Bone marrow (tissue), 2 donors: ENCODE measurements at places on chromosomes 2 and 18.
A peak's percentile ranks its signal among the peaks of the same experiment; 100 is the strongest.

- DNase-seq = no peak
Observed at GRCh38 chr18:79697976-79698375, 18.4 kb downstream of the CTDP1 start.

DNA sequence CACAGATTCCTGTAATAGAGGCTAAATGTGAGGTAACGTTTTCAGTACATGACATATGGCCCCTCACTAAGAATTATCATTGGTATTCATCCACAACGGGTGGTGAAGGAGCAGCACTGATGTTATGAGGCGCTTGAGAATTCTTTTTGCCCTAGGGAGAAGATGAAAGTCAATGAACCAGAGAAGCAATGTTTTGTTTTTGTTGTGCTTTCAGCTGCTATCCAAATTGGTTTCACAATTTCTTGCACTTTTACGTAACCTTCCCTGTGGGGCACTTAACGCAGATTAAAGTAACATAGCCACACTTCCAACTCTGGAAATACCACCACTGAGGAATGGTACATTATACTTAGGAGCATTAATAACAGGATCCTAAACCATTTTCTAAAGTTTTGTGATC lies 13.3 kb upstream of the CCDC85A start:
- no peak for DNase-seq

DNA sequence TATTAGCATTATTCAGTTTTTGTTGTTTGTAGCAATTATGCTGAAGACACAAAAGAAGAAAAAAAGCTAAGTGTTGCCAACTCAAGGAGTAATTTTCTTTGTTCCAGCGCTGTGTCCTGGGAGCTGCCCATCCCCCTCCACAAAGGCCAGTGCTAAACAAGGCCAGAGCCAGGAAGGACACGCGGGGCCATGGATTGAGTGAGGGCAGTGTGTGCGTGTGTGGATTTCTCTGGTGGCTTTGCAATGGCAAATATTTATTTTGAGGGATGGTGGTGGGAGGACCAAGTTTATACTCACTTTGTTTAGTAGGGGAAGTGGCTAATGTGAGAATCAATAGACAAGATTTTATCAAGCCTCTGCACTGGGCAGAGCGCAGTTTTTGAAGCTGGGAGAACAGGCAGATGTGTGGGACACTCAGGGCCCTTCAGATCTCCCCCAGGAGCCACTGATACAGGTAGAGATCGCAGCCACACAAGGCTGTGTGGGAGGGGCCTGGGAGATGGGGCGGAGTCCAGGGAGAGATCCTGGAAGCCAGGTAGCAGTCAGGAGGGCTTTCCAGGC lies 11.4 kb downstream of the AGAP1 start:
- DNase-seq = no peak

DNA sequence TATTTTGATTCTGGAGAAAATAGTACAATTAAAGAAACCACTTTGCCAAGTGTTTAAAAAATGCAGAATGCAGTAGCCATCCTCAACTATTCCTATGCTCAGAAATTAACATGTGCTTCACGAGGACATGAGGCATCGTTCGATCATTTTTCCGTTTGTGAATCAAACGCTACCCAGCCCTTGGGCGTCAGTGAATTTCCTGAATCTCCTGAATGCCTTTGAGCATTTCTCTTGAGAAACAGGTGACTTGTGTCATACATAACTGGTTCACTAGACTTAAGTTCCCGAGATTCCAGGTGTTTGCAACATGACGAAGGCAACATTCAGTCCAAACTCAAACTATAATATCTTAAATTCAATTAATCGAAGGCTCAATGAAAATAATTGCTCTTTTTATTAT lies 110.0 kb upstream of the ALKAL2 start:
- DNase-seq = no peak

- no peak for DNase-seq
Observed at GRCh38 chr18:34085140-34085739, 139.5 kb downstream of the NOL4 start.

- DNase-seq = no peak
Observed at GRCh38 chr2:109279243-109279860, 150.3 kb downstream of the SH3RF3 start.

GRCh38 chr2:168592181-168592831 lies 136.2 kb downstream of the CERS6 start:
- DNase-seq = no peak

DNA sequence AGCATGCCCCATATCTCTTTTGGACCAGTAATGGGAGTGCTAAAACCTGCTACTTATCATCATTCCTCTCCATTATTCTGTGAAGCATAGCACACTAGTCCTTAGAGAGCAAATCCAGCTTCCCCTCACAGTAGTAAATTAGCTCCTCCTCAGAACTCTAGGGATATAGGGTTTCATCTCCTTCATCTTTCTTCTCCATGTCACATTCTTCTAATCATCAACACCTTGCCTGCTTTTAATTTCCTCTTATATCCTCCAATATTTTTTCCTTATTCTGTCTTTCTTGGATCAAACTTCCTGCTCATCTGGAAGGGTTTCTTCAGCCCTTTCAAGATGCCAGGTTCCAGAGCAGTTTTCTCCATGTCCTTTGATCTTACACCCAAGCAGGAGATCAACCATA lies 321.4 kb upstream of the ACVR2A start:
- no peak for DNase-seq

DNA sequence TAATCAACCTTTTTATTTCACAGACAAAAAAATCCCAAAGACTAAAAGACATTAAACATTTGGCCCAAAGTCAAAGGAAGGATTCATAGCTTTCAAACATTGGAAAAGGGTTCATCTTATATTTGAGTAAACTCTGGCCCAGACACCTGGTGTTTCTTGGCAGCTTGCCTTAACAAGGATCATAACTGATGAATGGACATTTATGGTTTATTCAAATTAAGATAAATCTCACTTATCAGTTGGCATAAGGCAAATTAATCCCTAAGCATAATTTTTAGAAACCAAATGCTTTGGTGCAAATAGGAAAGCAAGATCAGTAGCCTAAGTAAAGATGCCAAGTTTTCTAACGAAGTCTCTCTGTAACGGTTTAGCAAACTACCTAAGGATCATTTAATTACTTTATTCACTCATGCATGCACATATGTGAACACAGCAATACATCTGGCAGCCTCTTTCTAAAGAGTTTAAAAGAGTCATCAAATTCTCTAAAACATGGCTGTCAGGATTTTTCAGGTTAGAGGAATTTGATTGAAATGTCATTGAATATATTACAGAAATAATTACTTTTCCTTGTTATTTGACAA lies 323.4 kb upstream of the RBMS1 start:
- DNase-seq = no peak

- DNase-seq = peak; percentile 13
Observed at GRCh38 chr2:109475531-109476210, 138.1 kb downstream of the SEPTIN10 start.

DNA sequence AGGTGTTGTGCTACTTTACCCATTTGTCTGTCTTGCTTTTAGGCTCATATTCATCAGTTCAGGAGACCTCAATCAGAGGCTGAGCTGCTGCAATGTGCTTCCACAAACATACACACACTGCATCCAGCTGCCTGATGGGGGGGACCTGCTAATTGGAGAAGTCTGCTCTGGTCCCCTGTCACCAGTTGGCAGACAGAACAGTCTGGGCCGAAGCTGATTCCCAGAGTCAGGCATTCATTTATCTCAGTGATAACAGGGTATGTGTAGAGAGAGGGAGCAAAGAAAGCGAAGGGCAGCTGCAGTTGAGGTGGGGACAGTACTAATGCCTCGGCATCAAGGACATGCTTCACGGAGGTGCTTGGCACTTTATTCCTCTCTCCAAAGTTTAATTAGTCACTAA lies 584.3 kb upstream of the PIK3C3 start:
- no peak for DNase-seq

DNA sequence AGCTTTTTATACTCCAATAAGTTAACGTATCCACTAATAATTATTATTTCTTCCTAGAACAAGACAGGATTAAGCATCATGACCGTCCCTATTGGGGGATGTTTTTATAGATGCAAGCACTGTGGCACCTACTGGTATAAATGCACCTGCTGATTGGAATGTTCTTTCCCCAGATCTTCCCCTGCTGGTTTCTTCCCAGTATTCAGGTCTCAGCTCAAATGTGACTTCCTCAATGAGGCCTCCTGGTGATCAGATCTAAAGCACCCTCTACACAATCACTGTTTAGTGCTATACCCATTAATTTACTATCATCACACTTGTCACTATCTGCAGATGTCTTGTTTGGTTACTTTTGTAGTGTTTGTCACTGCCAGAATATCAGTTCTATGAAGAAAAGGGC lies 3.9 kb upstream of the TYMS start:
- no peak for DNase-seq

DNA sequence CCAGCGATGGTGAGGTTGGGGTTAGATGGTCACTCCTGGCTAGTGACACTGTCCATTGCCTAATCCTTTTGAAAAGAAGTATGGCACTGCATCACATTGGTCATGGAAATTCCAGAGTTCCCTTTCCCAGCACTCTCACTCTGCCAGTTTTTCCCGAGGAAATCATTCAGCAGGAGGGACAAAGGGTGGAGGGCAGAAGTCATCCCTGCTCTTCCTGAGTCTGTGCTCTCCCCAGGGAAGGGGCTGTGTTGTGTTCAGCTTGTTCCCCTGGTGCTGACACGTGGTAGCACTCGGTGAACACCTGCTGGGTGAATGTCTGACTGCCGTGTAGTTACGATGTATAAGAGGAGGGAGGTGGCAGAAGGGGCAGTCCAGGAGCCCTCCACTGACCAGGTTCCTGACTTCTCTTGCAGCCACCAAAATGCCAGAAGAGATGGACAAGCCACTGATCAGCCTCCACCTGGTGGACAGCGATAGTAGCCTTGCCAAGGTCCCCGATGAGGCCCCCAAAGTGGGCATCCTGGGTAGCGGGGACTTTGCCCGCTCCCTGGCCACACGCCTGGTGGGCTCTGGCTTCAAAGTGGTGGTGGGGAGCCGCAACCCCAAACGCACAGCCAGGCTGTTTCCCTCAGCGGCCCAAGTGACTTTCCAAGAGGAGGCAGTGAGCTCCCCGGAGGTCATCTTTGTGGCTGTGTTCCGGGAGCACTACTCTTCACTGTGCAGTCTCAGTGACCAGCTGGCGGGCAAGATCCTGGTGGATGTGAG lies 21.6 kb downstream of the STEAP3 start:
- no peak for DNase-seq

GRCh38 chr2:48560546-48561209 lies 30.7 kb downstream of the STON1 start:
- DNase-seq = no peak

DNA sequence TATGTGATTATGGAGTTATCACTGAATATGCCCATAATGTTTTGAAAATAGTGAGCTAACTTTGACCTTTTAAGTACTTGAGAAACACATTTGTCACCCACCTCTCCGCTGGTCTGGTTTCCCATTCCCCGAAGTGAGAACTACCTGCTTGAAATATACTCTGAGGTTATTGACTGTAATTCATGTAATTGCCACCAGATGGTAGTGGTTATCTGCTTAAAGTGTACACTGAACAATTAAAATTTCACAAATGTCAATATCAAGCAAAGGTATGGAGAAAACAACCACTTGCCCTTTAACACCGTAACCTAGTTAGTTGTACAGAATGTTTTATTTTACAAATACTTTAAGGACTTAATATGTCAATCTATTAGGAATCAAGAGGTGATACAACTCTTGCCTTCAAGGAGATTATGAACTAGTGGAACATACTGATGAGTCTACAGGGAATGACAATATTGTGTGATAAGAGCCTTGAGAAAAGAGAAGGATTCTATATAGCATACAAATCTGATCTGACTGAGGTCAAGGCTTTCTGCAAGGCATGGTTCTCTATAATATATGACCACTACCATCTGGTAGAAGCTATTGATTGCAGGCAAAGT lies 316.8 kb upstream of the KCNH7 start:
- peak; percentile 5 for DNase-seq

DNA sequence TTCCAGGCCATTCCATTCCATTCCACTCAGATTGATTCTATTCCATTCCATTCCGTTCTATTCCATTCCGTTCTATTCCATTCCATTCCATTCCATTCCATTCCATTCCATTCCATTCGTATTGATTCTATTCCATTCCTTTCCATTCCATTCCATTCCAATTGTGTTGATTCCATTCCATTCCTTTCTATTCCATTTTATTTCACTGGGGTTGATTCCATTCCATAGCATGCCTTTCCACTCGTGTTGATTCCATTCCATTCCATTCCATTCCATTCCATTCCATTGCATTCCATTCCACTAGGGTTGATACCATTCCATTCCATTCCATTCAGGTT lies 1142.3 kb downstream of the RPIA start:
- DNase-seq = no peak

- DNase-seq = no peak
Observed at GRCh38 chr18:7608781-7609201, 41.7 kb downstream of the PTPRM start.

DNA sequence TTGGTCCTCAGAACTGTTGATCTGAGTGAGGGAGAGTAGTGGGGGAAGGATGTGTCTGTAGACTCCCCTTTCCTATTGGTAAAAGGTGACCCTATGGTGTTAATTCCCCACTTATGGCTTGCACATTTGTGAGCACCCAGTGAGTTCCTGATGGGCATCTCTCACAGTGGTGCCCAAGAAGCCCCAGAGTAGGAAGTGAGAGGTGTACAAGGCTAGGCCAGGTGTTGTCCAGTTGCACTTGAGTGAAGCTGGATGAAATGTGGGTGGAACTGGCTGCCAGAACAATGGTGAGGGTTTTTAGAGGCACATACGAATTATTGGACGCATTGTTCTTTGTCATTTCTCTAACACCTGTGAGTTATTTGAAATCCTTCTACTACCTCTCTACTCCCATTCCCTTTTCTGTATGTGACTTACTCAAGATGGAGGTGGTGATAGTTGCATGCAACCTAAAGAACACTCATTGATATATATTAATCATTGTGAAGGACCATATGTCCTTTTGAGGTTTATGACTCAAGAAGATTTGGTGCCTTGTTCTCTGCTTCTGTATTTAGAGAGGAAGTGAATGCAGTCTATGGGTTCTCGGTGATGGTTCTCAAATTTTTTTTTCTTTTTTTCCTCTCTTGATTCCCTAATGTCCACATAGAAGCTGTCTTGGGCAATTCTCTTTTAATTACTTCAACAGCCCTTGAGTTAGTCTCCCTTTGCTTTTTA lies 162.7 kb downstream of the FSHR start:
- no peak for DNase-seq

DNA sequence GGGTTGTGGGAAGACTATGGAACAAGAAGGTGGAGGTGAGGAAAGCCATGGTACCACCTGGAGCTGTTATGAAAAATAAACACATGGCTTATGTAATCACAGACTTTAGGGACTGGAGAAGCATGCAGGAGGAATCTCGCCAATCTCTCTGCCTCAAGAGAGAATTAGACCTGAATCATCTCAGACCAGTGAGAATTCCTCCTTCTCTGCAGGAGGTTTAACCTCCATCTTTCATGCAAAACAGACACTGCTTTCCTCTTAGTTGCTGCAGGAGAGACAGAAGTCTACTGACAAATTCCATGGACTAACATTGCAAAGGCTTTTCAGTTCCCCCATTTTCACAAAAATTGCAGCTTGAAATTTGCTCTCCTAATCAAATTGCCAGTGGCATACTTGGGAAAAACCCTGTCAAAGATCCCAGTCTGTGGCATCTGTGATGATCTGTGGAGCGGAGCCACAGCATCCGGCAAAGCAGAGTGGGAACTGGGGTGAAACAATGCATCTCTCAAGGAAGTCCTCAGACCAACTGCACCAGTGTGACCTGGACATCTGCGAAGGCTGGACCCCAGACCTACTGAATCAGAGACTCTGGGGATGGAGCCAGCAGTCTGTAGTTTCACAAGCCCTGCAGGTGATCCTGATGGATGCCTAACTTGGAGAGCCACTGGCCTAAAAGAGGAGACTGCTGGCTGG lies 28.6 kb upstream of the NCKAP5 start:
- no peak for DNase-seq
